ENCODE measurements at places on chromosomes 11 and 22.
A peak's percentile ranks its signal among the peaks of the same experiment; 100 is the strongest.

DNA sequence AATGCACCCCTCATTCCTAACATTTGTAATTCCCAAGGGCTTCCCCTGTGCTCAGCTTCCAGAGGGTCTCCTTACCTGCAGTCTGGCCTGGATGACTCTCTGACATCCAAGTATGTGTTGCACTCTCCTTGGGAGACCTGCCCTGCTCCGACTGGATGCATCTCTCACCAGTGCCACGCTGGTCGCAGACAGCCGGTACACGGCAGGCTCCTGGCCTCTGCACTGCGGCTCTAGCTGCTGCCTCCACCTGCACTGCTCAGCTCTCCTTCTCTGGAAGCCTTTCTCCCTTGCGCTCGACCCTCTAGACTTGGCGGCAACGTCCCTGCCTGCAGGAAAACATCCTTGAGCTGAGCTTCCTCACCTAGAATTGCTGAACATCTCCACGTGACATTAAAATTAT, 685.9 kb downstream of the BRD1 start:
- DNase-seq: no peak

DNA sequence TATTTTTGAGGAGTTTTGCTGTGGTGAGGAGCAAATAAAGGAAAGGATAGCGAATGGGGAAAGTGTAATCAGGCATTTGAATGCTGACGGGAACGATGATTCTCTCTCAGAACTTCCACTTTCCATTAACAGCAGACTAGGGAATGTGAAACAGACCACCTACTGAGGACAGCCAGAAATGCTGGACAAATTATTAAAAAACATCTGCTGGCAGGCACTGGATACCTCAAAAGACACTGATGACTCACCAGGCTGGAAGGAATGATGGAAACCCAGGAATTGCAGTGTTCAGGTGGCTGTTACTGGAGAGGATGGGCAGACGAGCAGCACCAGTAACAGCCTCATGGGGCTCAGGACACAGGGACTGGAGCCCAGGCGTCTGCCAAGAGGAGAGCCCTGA, 33.4 kb downstream of the PLA2G6 start:
- no peak for DNase-seq

DNA sequence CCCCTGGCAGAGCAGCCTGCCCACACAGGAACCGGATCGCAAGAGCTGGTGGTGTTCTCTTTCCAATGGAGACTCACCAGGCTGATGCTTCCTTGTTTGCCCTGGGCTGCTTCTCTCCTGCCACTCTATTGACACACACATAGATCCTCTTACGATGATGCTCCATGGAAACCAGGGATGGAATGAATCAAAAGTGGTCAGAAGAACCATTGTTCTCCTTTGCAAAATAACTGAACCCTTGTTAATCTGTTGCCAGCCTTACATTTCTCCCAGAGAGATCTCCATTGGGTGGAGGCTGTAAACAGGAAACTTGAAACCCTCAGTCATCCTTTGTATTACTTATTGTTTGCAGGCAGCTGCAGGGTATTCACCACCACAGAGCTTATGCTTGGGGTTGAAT, 24.6 kb upstream of the LDLRAD3 start:
- DNase-seq: no peak

- no peak for DNase-seq
Observed at GRCh38 chr11:46134540-46134939, 13.3 kb upstream of the PHF21A start.

DNA sequence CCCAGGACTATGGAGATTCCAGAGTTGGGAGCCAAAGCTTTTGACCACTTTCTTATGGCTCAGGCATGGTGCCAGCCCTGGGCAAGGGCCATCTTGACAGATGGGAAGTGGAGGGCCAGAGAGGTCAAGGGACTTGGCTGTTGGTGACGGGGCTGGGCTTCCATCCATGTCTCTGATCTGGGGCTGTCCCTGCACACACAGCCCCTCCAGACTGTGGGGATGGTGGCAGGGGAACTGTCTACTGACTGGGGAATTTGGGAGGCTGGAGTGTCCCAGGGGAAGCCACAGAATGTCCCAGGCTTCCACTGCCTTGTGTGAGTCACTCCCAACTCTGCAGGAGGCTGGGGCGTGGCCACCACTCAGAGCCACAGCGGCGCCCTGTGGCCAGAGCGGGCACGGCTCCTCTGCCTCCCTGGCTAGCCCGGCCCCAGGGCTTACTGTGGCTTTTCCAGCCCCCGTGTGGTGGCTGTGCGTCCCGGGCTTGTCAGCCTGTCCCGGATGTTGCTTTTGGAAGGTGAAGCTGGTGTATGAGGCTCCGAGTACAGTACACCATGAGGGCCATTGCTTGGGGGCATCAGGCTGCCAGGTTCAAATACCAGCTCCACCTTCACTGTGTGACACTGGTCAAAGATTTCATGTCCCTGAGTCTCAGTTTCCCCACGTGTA, 19.6 kb downstream of the C22orf23 start:
- DNase-seq: peak; percentile 88

DNA sequence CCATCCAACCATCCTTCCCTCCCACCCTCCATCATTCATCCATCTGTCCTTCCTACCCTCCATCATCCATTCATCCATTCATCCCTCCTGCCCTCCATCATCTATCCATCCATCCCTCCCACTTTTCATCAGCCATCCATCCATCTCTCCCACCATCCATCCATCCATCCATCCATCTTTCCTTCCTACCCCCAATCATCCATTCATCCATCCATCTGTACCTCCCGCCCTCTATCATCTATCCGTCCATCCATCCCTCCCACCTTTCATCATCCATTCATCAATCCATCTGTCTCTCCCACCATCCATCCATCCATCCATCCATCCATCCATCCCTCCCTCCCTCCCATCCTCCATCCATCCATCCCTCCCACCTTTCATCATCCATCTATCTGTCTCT, 968.8 kb downstream of the BRD1 start:
- DNase-seq: no peak

- DNase-seq: no peak
Observed at GRCh38 chr11:57792060-57792541, 30.5 kb downstream of the CTNND1 start.
